ENCODE measurements at places on chromosomes 5 and 9.

- no peak for DNase-seq
Measured at GRCh38 chr9:86836797-86837196, 110.5 kb downstream of the GAS1 start.

DNA sequence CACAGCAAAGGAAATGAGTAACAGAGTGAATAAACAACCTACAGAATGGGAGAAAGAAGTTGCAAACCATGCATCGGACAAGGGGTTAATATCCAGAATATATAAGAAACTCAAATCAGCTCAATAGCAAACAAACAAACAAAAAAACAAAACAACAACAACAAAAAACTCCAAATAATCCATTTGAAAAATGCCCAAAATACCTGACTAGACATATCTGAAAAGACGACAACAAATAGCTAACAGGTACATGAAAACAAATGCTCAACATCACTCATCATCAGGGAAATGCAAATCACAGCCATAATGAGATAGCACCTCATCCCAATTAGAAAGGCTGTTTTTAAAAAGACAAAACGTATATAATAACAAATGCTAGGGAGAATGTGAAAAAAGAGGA lies 111.2 kb downstream of the TRPM3 start:
- DNase-seq, result no peak

DNA sequence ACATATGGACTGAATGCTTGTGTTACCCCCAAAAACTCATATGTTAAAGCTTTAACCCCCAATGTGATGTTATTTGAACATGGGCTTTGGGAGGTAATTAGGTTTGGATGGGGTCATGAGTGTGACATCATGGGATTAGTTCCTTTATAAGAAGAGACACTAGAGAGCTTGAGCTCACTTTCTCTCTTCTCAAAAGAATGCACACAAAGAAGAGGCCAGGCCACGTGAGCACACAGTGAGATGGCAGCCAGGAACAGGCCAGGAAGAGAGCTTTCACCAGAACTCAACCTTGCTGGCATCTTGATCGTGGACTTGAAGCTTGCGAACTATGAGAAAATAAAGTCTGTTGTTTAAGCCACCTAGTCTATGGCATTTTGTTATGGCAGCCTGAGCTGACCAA lies 360.6 kb downstream of the NR2F1-AS1 start:
- DNase-seq, result no peak

DNA sequence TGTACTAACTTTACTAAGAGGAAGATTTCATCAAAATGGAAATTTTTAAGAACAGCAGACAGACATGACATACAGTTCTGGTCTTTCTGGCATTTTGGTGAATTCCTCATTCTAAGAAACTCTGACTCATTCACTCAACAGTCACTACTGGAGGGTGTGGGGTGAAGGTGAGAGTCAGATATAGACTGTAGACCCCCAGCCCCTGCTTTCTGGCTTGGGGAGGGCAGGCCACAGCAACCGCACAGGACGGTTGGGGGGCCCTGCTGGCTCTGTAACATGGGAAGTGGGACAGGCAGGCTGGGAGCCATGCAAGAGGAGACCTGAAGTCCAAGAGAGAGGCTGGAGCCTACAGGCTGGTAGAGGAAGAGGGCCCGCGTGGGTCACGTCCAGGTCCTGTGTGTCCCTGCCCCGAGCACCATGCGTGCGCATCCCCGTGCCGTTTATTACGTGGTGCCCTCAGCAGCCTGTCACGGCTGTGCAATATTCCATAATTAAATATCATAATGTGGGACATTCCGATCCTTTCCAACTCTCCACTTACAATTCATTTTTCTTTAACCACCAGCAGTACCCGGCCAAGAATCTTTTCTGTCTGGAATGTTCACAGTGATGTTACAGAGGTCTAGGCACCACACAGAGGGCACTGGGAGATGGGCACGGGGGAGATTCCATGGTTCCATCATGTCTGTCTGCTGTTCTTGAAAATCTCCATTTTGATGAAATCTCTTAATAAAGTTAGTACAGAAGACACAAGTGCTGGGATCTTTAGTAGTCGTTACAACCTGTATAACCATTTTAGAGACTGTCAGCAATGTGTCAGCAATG lies 75.5 kb downstream of the SEMA4D start:
- no peak for DNase-seq

DNA sequence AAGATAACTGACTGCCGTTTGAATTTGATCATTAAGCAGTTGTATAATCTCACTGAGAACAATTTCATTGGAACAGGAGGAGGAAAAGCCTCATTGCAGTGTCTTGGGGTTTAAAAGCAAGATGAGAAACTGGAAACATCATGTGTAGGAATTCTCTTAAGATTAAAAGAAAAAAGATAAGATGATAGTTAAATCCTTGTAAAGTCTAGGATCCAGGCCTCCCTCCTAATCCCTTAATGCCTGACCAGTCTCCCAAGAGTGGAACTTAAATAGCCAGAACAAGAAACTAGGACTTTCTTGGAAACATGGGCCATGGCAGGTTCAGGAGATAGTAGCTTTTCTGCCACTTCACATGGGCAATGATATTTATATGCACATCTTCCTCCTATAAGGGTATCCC lies 37.0 kb upstream of the LRRC19 start:
- no peak for DNase-seq

- DNase-seq, result no peak
Measured at GRCh38 chr5:72280581-72281069, 39.4 kb downstream of the MRPS27 start.

GRCh38 chr5:115450741-115451140 lies 93.8 kb downstream of the FEM1C start:
- no peak for DNase-seq

GRCh38 chr5:179805529-179806249 lies 977 bp downstream of the MGAT4B start:
- DNase-seq, result no peak

GRCh38 chr5:71891856-71892255 lies 172.8 kb downstream of the CARTPT start:
- no peak for DNase-seq

- no peak for DNase-seq
Measured at GRCh38 chr5:56251440-56251839, 18.3 kb upstream of the ANKRD55 start.

DNA sequence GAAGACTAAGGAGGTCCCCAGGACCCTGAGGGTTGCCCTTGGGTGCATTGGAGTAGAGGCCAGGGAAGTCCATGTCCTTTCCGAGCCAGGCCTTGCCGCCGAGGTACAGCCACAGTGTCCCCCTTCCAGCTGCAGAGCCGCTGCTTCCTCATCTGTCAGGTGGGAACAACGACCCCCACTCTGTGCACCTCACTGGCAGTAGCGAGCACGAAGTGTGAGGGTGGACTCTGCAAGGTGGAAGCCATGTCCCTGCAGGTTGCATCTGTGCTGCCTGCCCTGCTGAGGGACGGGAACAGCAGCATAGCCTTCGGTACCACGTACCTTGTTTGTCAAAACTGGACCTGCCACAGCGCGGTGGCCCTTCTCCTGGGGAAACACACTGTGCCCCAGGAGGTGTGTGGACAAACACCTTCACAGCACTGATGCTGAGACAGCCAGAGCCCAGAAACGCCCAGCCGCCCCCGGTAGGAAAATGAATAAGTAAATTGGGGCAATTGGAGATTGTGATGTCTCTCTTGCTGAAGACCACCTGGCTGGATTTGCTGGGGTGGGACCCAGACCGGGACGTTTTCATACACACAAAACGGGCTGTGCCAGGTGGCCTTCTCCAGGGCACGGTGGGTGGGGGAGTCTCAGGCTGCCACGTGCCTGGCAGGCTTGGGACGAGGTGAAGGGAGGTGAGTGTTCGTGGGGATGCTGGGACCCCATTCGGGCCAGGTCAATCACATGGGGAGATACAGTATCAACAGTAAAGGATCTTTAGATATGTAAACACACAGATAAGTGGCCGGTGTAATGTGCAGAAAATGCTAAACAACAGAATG lies 157.3 kb downstream of the RXRA start:
- DNase-seq, result no peak

- no peak for DNase-seq
Measured at GRCh38 chr5:1330146-1330846, 14.6 kb downstream of the CLPTM1L start.

DNA sequence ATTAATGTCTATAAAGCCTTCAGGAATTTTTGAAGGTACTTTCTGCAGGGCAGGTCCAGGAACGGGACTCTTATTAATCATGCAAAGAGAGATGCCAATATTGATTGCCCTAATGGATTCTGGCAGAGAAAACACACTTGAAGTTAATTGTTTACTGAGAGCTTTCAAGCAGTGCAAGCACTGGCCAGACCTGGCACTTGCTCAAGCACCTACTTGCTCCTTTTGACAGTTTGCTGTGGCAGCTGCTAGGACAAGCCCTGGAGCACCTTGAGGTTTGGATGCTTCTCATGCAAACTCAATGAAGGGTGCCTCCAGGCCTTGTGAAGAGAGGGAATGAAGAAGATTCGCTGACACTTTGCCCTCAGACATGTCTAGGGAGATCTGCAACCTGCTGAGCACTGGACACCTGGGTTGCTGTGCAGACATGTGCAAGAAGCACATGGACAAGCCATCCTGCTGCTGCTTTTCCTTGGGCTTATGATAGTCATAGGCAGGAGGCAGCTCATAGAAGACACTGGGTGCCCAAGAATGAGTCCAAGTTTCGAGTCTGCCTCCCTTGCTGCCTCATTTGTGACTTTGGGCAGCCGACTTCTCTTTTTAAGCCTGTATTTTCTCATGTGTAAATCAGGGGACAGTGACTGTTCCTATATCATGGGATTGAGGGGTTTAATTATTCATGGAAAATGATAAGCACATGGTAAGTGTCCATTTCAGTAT lies 88.8 kb upstream of the EQTN start:
- DNase-seq, result no peak

GRCh38 chr5:55241746-55242145 lies 8.3 kb upstream of the CCNO start:
- DNase-seq, result no peak

DNA sequence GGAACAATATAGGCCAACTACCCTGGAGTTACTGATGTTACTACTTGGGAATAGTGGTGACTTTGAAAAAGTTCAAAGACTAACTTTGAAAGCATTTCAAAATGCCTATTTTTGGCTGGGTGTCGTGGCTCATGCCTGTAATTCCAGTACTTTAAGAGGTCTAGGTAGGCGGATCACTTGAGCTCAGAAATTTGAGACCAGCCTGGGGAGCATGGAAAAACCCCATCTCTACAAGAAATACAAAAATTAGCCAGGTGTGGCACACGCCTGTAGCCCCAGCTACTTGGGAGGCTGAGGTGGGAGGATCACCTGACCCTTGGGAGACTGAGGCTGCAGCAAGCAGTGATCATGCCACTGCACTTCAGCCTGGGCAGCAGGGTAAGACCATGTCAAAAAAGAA lies 105.3 kb downstream of the ARRDC3 start:
- DNase-seq, result no peak

DNA sequence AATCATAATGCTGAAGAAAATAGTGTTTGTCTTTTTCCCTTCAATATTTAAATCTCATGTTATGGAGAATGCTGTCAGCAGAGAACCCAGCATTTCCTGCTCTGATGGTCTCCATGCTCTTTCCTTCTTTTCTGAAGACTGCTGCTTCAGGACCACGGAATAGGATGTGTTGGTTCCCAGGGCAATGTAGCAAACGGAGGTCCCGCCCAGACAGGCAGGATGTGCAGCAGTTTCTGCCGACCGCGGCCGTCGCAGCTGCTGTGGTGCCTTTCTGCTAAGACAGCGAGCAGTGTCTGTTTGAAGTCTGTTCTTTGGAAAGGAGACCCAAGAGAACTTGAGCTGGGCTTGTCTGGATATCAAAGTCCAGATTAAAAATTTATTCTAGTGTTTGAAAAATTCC lies 654.3 kb downstream of the CCDC171 start:
- DNase-seq, result no peak

GRCh38 chr5:152113401-152113800 lies 188.8 kb upstream of the GLRA1 start:
- no peak for DNase-seq

GRCh38 chr9:109264877-109265587 lies 55.8 kb downstream of the EPB41L4B start:
- no peak for DNase-seq

DNA sequence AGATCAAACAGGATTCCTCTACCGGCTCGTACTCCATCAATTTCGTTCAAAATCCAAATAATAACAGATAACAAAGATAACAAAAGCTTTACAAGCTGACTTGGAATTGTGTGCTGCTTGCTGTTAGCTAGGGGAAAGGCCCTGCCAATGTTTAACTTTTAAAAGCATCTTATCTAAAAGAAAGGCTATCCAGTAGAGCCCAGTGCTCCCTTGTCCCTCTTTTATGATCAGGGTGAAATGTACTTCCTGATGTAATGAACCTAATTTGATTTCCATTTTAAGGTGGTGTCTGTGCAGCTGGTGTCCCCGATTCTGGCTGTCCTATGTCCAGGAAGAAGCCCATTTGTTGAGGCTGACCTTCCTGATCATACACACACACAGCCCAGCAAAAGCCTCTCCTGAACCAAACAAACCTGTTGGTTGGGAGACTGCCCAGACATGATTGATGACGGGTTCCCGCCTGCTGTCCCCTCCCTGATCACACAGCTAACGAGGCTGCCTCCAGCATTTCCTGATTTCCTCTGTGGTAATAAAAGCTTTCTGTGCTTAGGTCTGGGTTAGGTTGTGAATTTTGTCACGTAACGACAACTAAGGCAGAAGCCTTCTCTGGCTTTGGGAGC lies 54.1 kb downstream of the PWWP2A start:
- DNase-seq, result no peak

GRCh38 chr5:90824436-90824835 lies 265.8 kb downstream of the ADGRV1 start:
- DNase-seq, result no peak

DNA sequence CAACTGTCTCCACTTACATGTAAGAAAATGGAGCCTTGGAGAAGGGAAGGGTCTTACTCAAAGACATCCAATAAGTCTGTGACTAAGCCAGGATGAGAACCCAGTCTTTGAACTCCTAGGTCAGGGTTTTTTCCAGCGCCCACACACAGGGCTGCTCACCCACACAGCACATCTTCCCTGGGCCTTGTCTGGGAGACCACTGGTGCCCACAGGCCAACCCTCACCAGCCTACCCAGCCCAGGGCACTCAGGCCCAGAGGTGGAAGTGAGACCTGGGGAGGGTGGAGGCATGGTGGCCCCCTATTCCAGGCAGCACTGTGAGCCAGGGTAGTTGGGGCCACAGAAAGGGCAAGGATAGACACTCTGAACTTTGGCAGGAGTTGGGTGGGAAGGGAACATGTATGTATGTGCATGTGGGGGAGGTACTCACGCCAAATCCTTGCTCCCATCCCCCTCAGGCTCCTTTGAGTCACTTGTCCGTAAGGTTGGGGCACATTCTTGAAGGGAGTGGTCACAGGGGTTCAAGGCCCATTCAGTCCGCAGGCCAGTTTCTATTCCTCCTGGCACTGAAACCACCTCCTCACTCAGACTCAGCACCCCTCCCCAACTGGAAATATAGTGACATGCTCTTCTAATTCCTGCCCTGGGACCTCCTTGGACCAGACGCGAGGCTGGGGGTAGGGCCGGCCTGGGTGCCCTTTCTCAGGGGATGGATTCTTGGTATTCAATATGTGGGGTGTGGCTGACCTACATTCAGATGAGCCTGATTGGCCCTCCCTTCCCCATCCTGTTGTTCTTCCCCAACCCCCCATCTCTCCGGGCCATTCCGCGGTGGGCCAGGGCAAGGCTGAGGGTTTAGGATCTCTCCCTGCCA lies 2.9 kb upstream of the SLC4A9 start:
- no peak for DNase-seq

Data from HFF-Myc (cell line).